ENCODE measurements at places on chromosomes 7 and 10. TPM values are rescaled to one million over a fixed set of nuclear protein-coding genes. Genes with fewer than 3 reads are reported as not detected.

HKDC1 gene
- 0.23 TPM for total RNA-seq

ANKRD1 gene
- 6.0 TPM for total RNA-seq

MSMB gene
- total RNA-seq: not detected

DNAJB12 gene
- total RNA-seq: 18.1 TPM

PDIA4 gene
- total RNA-seq: 318 TPM

PTPRZ1 gene
- 0.39 TPM for total RNA-seq

CHAT gene
- not detected for total RNA-seq

PVRIG gene
- not detected for total RNA-seq

GIMAP6 gene
- total RNA-seq: 0.56 TPM

Data from H4 (cell line).